ENCODE measurements at places on chromosomes 4 and X.
A peak's percentile ranks its signal among the peaks of the same experiment; 100 is the strongest.

GRCh38 chr4:184756399-184756798 is 22.5 kb upstream of the CENPU start:
- DNase-seq = no peak

DNA sequence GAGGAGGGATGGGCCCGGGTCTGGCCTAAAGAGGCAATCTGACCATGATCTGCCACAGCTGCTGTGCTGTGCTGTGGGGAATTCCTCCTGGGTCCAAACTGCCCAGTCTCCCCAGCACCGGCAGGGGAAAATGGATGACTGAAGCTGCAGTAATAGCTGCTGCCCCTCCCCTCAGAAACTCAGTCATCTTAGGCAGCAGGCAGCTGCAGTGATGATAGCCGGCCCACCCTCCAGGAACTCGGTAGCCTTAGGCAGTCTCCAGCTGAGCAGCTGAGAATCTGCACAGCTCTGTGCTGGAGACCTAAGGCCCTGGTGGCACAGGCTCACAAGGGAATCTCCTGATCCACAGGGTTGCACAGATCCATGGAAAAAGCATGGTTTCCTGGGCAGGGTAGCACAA is 113.4 kb upstream of the USP38 start:
- no peak for DNase-seq

- DNase-seq = no peak
Measured at GRCh38 chr4:187046471-187046870, 322.8 kb upstream of the FAT1 start.

DNA sequence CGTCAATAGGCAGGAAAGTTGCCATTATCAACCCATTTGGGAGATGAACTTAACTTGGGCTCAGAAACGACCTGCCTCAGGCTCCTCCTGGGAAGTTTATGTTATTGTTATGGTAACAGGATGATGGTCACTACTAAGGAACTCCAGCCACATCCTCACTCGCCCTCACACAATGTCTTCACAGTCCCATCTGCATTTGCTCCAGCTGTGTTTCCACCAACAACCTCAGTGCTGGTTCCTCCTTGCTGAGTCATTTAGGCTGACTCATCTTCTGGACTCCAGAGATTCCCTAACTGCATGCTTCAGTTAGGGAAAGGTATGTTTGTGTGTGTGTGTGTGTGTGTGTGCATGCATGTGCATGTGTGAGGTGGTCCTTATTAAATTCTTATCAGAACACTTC is 293.4 kb upstream of the BOD1L1 start:
- DNase-seq = no peak

DNA sequence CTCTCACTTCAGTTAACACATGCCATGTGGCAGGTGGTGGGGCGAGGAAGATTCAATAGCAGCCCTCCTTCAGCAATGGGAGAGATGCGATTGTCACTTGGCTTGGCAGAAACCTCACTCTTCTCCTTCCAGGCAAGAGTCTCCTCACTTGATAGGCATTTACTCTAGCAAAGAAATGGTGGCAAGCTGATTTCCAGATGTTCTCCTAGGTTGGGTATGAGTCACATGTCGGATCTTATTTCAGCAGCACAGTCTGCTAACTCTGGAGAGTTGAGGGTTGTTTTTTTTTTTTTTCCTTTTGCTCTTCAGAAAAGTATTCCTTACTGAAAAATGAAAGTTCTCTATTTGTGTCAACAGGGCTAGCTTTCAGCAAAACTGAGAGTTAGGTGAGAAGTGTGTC is 119.5 kb upstream of the CHRDL1 start:
- peak; percentile 1 for DNase-seq

DNA sequence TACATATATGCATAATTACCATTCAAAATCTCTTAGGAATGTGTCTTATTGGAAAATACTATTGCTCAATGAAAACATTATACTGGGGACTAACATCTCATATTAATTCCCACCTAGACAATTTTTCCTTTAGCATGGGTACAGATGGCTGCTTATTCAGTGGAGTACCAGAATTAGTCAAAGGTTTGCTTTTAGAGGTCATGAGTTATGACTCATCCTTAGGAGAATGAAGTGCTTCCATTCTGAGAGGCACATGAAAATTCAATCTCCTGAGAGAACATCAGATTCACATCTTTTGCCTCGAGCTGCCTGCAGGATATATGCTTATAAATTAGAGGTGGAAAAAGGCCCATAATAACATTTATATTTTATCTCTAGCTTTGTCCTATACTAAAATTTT is 378.0 kb upstream of the DMD start:
- no peak for DNase-seq

DNA sequence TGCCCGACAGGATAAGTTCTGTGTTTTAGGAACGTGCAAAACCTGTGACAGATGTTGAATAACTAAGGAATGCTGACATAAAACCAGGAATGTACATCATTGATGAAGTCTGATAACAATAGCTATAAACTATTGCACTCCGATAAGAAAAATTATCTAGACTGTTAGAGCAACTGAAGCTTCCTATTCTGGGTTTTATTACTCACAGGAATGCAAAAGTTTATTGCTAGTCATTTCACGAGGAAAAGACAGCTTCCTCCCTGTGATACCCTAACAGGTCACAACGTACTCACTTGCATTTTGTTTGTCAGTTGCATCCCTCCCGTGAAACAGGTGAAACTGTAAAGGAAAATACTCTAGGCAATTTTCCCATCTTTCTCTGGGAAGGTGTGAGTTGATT is 65.9 kb downstream of the CLDN22 start:
- no peak for DNase-seq

GRCh38 chr4:150055467-150055866 is 22.8 kb upstream of the DCLK2 start:
- DNase-seq = no peak

GRCh38 chr4:137960371-137961050 is 281.6 kb downstream of the SLC7A11 start:
- no peak for DNase-seq

- DNase-seq = no peak
Measured at GRCh38 chrX:16733013-16733412, 13.6 kb downstream of the SYAP1 start.

- DNase-seq = no peak
Measured at GRCh38 chr4:139528377-139529005, 27.5 kb downstream of the SETD7 start.

GRCh38 chr4:5081441-5081999 is 30.2 kb downstream of the STK32B start:
- no peak for DNase-seq

GRCh38 chr4:163470391-163470790 is 3.2 kb downstream of the TKTL2 start:
- DNase-seq = no peak

DNA sequence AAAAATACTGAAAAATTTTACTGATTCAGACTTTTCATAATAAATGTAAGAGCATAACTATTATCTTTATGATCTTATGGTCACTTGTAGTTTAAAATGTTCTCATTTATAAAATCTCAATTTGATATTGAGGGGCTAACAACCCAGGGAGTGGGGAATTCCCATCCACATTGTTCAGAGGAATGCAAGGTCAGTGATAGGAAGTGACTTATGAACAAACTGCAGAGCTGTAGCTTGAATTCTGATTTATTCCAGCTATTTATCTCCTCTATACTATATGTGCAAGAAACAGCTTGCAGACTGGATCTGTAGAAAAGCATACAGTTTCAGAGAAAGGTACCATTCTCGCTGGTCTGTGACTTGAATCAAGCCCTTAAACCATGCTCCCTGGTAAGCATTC is 61.6 kb downstream of the SEC24D start:
- no peak for DNase-seq

- no peak for DNase-seq
Measured at GRCh38 chrX:116881961-116882360, 419.2 kb upstream of the CT83 start.

DNA sequence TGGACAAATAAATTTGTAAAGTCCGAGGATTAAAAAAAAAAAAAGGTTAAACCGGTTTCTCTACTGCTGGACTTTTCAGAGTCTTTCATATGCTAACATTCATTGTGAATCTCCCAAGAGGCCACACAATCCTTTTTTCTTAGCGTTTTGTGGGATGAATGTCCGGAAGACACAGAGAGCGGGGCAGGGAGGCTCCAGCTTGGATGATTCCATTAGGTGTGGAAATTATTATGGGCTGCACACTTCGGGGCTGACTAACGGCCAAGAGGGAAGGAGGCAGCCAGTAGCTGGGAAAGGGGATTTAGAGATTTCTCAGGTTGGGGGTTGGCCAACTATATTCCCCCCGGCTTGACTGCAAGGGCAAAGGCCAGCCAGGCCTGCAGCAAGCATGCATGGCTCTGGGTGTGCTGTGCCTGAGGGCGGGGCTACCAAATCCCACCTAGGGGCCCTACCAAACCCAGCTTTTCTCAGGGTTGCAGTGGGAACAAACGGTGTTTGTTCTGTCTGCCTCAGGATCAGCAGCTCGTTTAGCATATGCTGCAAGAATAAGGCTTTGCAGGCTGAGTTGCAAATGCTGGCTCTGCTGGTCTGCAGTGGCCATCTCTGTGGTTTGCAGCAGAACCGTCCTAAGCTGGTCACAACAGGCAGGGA is 28.6 kb downstream of the NYX start:
- DNase-seq = peak; percentile 17

GRCh38 chrX:113919387-113919786 is 664.5 kb upstream of the HTR2C start:
- no peak for DNase-seq

- no peak for DNase-seq
Measured at GRCh38 chrX:69034451-69034850, 130.8 kb downstream of the PJA1 start.

DNA sequence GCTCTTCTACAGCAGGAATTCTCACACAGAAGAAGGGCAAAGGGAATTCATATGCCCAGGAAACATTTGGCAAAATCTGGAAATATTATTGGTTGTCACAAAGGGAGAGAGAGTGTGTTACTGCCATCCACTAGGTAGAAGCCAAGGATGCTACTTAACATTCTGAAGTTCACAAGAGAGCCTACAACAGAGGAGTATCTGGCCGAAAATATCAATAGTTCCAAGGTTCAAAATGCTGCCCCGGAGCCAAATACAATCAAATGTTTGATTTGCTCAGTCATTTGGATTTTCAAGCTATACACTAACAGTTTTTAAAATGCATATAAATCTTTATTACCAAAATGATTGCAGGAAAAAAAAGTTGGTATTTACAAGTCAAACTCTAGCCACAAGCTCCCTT is 18.8 kb downstream of the OTUD4 start:
- DNase-seq = no peak

- no peak for DNase-seq
Measured at GRCh38 chr4:92634882-92635281, 331.1 kb downstream of the GRID2 start.

GRCh38 chrX:107760304-107761077 is 15.1 kb downstream of the TSC22D3 start:
- DNase-seq = no peak

- no peak for DNase-seq
Measured at GRCh38 chr4:108054025-108054638, 64.4 kb downstream of the HADH start.

DNA sequence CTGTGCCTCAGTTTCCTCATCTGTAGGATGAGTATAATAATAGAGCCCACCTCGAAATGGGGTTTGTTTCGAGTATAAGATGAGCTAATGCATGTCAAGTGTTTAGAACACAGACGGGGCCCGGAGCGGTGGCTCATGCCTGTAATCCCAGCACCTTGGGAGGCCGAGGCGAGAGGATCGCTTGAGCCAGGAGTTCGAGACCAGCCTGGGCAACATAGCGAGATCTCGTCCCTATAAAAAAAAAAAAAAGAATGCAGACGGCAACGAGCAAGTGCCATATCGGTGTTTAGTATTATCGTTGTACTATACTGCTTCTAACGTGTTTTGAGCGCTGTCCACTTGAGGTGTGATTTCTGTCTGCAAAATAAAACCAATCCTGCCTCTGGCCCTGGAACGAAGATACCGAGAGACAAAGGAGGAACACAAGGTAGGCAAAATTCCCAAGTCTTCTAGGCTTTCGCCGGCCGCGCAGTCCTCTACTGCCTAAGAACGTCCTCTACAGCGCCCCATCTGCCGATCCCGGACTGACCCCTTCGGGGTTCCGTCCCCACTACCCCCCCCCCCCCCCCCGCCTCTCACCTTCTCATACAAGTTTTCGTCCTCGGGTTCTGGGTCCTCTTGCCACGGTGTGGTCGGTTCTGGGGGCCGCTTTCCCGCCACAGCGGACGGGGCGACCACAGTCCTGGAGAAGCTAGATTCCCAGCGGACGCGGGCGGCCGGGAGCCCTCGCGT is 442 bp downstream of the NDUFB11 start:
- DNase-seq = peak; percentile 13

- peak; percentile 36 for DNase-seq
Measured at GRCh38 chrX:115344885-115345614, 55.5 kb downstream of the LUZP4 start.

DNA sequence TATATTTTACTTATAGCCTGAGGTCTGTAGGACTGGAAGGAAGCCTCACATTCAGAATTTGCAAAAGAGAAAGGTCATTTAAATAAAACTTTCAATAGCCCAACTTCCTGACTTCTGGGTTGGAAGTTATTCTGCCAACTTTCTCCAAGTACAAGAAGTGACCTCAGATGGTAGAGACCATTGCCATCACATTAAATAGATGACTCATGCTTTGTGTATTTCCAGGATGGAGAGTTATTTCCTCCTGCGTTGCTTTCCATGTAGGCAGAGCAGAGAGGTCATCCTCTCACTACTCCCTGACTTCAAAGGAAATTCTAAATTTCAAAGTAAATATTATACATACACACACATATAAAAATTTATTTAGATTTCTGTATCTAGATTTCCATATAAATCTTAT is 73.0 kb upstream of the NR3C2 start:
- DNase-seq = no peak

GRCh38 chr4:113187358-113187757 is 137.9 kb downstream of the ANK2 start:
- no peak for DNase-seq

- DNase-seq = no peak
Measured at GRCh38 chrX:46662188-46662958, 88.8 kb downstream of the CHST7 start.

- no peak for DNase-seq
Measured at GRCh38 chr4:56630876-56631666, 50.0 kb downstream of the HOPX start.

DNA sequence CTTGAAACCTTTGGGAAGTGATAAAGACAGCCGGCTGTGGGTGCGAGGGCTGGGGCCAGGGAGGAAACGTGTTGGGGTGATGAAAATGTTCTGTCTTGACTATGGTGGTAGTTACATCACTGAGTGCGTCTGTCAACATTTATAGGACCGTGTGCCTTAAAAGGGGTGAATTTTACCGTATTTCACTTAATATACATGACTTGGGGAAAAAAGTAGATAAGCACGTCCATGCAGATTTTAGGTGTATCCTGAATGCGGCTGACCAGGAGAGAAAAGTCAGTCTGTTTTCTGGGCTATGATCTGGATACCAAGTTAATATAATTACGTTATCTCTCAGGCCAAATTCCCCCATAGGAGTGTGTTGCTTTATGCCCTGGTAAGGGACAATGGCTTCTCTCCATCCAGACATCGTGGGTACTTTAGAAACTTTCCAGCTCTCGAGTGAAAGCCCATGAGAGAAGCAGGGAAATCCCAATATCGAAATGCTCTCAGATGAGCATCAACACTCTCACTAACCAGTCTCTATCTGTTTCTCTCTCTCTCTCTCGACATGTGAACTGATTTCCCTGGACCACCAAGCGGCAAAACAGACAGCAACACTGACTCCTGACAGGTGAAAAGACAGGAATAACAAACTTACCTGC is 71.5 kb downstream of the IRF2 start:
- DNase-seq = no peak
